Heart left ventricle (tissue), 16 donors: ENCODE measurements at places on chromosomes 6 and 20. TPM values are rescaled to one million over a fixed set of nuclear protein-coding genes. Genes with fewer than 3 reads are reported as not detected.
A peak's percentile ranks its signal among the peaks of the same experiment; 100 is the strongest.

RSPO3 gene
- total RNA-seq: 0.64 TPM

DNA sequence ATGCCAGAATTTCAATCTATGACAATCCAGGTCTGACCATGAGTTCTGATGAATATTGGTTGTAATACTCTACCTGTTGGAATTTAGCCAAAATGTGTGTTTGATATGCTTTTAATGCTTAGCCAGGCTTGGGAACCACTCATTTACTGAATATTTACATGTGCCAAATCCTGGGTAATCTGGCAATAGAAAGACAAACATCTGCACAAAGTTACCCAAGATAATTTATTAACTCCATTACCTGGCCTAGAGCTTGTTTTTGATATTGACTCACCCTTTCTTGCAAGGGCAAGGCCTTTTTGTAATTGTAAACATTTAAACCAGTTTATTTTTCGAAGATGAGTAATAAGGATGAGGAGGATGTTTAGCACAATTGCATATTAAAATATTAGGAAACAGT lies 13.5 kb upstream of the CD2AP start:
- DNase-seq: no peak

GRCh38 chr6:158559895-158560835 lies at the start of gene TMEM181:
TMEM181 (plus strand) TSS chr6:158560091; CDS start chr6:158560225, 134 bp downstream.
- DNase-seq: peak; percentile 90

- no peak for DNase-seq
Measured at GRCh38 chr6:3888153-3888957, 39.2 kb downstream of the FAM50B start.

GRCh38 chr6:100426241-100426640 lies 38.5 kb downstream of the SIM1 start:
- no peak for DNase-seq

DNA sequence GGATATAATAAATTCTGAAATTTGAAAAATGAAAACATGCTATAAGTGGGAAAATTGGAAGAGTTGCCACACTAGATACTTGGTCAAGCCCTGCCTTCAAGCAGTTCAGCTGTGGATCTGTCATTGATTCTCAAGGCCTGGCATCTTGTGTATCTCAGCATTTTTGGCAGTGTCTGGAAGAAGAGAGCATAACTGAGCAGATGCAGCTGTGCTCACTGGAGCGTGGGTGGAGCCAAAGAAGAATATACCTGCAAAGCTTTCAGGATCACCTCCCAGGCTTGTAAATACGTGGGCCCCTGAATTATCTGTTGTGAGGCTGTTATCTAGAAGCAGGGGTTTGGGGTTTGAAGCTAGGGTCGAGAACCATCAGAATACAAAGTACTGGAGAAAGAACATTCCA lies 31.3 kb upstream of the CHD6 start:
- no peak for DNase-seq

LST1 gene
- total RNA-seq: 6.0 TPM

OGFR gene
- 46.9 TPM for total RNA-seq

GRCh38 chr6:5582762-5583161 lies 321.4 kb downstream of the FARS2 start:
- no peak for DNase-seq

DNA sequence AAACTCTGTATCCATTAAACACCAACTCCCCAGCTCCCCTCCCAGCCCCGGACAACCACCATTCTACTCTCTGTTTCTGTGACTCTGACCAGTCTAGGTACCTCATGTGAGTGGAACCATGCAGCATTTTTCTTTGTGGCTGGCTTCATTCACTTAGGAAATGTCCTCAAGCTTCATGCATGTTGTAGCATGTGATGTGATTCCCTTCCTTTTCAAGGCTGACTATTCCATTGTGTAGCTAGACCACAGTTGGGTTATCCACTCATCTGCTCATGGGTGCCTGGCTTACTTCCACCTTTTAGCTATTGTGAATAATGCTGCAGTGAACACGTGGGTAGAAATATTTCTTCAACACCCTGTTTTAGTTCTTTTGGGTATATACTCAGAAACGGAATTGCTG lies 8.8 kb upstream of the BPHL start:
- no peak for DNase-seq

- peak; percentile 66 for DNase-seq
Measured at GRCh38 chr6:26553635-26554446, 15.7 kb downstream of the HMGN4 start.

DNA sequence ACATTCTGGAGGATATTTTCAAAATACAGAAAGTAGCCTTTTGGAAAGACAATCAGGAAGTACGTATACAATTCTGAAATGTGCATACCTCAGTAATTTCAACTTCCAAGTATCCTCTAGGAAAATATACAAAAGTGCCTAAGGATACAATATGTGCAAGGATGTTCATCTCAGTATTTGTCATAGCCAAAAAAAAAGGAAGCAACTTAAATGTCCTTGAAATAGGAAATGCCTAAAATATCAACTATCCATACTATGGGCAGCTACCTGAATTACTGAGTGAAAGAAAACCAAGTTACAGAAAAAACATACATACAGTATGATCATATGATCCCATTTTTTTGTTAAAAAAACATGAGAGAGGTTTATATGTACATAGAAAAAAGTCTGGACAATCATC lies 1.5 kb downstream of the PPIL1 start:
- no peak for DNase-seq

FAM217A gene
- not detected for total RNA-seq

GRCh38 chr20:64001607-64002011 lies 20.7 kb downstream of the PRPF6 start:
- DNase-seq: no peak

- no peak for DNase-seq
Measured at GRCh38 chr20:58340151-58340550, 30.6 kb downstream of the RAB22A start.

DNA sequence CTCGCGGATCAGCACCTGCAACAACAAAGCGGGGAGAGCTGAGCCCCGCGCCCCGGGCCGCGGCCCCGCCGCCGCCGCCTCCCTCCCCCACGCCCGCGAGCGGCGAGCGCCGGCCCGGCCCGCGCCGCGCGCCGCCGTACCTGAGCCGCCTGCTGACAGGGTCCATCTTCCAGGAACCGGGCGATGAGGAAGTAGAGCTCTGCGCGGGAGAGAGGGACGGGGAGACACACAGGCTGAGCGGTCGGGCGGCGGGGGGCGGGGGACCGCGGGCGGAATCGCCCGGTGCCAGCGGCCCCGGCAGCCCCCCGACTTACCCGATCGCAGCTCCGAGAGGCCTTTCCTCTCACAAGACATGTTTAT lies 359 bp downstream of the PHIP start:
- no peak for DNase-seq

DNA sequence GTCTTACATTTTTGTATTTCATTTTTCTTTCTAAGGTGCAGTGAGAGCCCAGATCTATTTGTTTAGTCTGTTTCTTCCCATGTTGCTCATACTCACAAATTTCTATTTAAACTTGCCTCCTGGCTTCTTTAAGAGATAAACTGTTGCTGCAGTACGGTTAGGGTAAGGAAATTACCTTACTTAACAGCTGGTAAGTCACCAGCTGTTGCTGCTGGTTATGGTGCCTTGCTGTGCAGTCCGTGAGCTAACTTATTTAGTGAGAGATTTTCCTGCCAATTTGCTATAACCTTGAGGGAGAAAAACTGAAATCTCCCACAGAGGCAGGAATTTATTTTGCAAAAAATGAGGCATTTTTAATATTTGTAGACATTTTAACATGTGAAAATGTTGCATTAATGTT lies 261.0 kb downstream of the UST start:
- DNase-seq: no peak
